ENCODE measurements at places on chromosomes 1 and 21. TPM values are rescaled to one million over a fixed set of nuclear protein-coding genes. Genes with fewer than 3 reads are reported as not detected.

DNA sequence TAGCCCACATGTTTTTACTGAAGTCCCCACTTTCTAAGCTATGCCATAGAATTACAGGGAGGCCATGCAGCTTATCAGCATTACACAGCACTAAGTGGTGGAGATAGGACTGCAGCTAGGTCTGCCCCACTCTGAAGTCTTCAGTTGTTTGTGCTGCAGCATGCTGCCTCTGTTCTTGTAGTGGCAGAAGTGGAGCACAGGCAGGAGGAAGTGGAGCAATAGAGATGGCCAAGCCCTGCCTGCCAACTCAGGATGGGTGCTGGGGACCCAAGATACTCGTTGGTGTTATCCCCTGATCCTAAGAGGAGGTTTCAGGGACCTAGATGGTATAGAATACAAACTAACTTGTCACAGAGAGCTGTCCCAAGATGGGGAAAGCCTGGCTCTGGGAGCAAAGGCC, 12.9 kb downstream of the MRPL37 start:
- DNase-seq, result no peak

The RXFP4 gene
- 0.39 TPM for polyA plus RNA-seq

The HTR6 gene
- not detected for polyA plus RNA-seq

- DNase-seq, result no peak
Observed at GRCh38 chr1:114054148-114054547, 74.9 kb downstream of the OLFML3 start.

Data from GM23248 (cell line).